ENCODE measurements at places on chromosomes 16 and 17. TPM values are rescaled to one million over a fixed set of nuclear protein-coding genes. Genes with fewer than 3 reads are reported as not detected.

NPIPB6 gene
- total RNA-seq = not detected

TNFSF12 gene
- total RNA-seq = 42.3 TPM

KRTAP9-8 gene
- not detected for total RNA-seq

GRCh38 chr16:31181102-31181830 lies 1.3 kb downstream of the FUS start:
- H3K4me1 ChIP-seq = peaks cover 83% of the 10 kb centered on the region
- no peaks in the 10 kb centered on the region for H3K27me3 ChIP-seq
- H3K36me3 ChIP-seq = peaks cover 40% of the 10 kb centered on the region

Data from spleen (tissue), 13 donors.